ENCODE measurements at places on chromosomes 16 and 17.

GRCh38 chr17:49677134-49677932 is 564 bp downstream of the SPOP start:
- DNase-seq, result peak; percentile 97

- DNase-seq, result no peak
These were observed 15.3 kb downstream of the ZC3H7A start for GRCh38 chr16:11781773-11782172.

DNA sequence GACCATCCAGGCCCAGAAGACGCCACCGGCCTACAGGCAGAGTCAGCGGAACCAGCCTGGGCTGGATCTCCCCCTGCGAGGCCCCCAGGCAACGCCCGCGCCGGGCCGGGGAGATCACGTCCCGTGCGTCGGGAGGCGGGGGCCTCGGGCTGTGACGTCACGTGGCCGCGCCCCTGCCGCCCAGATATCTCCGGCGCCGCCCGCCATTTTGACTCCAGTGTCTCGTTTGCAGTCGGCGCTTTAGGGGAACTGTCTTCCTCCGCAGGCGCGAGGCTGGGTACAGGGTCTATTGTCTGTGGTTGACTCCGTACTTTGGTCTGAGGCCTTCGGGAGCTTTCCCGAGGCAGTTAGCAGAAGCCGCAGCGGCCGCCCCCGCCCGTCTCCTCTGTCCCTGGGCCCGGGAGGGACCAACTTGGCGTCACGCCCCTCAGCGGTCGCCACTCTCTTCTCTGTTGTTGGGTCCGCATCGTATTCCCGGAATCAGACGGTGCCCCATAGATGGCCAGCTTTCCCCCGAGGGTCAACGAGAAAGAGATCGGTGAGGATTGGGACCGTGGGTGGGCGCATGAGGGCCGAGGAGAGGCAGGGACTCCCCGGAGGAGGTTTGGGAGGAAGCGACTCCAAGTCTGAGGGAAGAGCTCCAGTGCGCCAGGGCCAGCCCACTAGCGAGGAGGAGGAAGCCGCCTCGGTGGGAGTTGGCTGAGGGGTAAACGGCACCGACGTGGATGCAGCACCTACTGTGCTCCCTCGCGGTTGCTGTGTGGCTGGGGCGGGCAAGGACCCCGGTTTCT is at the start of gene WSB1:
Gene WSB1, plus strand, starts transcription at position 217 of the 791 bp plus-strand sequence. Its CDS starts 282 bp downstream, at position 499.
- peak; percentile 92 for DNase-seq

GRCh38 chr17:43563600-43564594 is 17.8 kb upstream of the ETV4 start:
- DNase-seq, result no peak

DNA sequence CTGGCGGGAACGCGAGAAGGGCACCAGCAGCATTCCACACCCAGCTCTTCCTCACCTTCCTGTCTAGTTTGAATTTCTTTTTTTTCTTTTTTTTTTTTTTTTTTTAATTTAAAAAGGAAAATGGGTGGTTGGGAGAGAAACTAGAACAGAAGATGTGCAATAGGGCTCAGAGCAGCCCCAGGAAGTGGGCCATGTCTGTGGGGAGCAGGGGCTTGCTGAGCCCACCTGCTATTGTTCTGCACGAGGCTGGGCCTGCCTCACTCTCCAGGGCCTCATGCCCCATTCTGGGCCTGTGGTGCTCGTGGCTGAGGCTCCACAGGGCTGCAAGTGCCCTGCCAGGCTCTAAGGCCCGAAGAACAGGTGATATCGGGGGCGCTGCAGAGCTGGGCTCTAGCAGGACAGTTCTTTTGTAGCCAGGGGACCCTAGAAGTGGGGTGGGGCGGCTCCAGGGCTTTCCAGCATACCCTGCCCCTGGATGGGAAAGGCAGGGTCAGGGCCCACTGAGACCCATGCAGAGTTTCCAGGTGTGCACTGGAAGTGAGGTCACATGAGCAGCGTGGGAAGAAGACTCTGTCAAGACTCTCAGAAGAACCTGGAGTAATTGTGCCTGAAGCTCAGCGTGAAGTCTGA is 12.4 kb downstream of the MRPL27 start:
- no peak for DNase-seq

DNA sequence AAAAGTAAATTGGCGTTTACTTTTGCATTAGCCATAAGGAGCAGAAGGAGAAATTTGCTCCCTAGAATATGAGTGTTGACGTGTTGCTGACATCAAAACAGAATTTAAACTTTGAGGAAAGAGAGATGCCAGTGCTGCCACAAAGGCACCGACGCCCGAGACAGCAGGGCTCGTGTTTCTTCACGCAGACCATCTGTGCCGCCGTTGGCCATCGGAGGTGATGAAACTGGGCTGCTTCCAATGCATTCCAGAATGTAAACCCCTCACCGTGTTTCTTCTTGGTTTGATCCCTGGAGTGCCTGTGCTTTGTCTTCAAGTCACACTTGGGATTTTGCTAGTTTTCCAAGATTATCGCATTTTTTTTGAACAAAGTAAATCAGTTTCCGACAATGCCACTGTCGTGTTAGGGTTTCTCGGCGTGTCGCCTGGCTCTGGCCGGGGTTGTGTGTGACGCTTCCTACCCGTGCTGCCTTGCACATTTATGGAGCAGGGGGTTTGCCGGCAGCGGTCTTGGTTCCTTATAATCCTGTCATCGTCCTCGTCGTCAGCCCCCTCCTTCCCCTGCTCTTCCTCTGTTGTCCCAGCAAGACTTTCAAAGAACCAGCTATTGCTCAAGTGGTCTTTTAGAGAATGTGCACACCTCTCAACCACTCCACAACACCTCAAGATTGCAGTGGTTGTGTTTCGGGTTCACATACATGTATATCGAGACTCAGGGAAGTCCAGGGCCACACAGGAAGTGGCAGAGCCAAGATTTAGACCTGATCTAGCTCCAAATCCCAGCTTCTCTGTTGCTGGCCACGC is 103.9 kb downstream of the METRNL start:
- no peak for DNase-seq

DNA sequence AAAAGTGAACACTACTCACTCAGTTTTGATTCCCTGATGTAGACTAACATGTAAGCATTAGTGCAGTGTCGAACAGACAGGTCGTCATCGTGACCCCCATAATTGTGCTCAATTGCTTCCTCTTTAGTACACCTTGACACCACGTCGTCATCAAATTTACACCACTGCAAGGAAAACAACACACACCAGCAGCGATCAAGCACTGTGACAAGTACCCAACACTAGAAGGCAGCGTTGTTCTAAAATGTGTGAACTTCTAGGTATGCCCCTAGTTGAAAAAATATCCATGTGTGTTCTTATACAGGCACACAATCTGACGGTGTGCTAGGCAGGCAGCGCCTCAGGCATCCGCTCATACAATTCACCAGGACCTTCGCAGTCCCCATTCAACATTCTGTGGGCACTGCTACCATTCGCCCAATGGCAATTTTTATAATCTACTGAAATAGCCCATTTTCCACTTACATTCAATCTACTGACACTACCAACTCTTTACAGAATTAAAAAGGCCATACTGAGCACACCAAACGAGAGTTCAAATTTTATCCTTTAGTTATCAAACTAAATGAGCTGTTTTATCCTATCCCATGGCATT is 23.1 kb downstream of the LITAFD start:
- no peak for DNase-seq

DNA sequence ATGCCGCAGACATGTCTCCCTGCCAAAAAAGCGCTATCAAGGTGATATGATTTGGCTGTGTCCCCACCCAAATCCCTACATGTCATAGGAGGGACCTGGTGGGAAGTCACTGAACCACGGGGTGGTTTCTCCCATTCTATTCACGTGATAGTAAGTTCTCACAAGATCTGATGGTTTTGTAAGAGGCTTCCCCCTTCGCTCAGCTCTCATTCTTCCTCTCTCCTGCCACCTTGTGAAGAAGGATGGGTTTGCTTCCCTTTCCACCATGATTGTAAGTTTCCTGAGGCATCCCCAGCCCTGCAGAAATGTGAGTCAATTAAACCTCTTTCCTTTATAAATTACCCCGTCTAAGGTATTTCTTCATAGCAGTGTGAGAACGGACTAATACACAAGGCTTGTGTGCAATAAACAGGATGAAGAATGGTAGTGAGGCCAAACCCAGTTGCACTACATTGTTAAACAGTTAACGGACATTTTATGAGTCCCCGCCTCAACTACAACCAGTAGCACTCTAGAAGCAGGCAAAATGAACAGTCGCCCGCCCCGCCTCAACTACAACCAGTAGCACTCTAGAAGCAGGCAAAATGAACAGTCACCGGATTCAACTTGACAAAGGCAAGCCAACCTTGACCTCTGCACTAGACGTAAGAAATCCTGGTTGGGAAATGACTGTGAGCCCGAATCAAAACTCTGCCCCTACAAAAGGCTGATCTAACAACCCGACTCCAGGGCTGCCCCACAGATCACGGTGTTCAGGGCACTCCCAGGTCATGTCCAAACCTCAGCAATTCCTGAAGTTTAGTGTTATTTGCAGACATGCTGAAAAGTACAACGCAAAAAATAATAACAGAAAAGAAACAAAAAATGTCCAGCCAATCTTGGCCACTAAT is 26.3 kb downstream of the VPS53 start:
- peak; percentile 63 for DNase-seq

DNA sequence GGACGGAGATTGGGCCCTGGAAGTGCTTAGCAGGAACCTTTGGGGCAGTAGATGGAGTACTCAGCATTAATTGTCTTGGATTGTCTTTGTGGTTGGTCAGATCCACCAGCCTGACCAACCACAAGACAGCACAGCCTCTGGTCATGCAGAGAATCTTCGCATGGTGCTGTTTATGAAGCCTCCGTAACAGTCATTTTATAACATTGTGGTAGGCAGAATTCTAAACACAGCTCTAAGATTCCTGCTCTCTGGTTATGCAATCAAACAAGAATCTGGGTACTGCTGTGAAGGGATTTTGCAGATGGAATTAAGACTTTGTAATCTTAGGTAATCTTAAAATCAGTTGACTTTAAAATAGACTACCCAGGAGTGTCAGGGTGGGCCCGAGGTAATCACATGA is 312.2 kb upstream of the GOT2 start:
- no peak for DNase-seq

GRCh38 chr17:9529033-9529700 is 46.5 kb downstream of the STX8 start:
- DNase-seq, result no peak

GRCh38 chr16:31130899-31131298 is 4.6 kb downstream of the PRSS8 start:
- peak; percentile 95 for DNase-seq

GRCh38 chr16:86529160-86529559 is 18.8 kb downstream of the FOXF1 start:
- DNase-seq, result no peak

DNA sequence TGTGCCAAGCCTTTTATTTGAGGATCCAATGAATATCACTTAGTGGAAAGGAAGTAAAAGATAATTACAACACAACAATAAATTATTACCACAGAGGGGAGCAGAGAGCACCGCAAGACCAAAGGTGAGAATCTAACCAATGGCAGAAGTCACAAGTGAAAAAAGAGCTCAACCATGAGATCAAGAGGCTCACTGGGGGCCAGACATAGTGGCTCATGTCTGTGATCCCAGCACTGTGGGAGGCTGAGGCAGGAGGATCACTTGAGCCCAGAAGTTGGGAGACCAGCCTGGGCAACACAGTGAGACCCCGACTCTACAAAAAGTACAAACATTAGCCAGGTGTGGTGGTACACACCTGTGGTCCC is 17.7 kb downstream of the ANKRD11 start:
- DNase-seq, result no peak

- peak; percentile 74 for DNase-seq
These were observed 651 bp upstream of the EIF1 start for GRCh38 chr17:41687828-41688640.

DNA sequence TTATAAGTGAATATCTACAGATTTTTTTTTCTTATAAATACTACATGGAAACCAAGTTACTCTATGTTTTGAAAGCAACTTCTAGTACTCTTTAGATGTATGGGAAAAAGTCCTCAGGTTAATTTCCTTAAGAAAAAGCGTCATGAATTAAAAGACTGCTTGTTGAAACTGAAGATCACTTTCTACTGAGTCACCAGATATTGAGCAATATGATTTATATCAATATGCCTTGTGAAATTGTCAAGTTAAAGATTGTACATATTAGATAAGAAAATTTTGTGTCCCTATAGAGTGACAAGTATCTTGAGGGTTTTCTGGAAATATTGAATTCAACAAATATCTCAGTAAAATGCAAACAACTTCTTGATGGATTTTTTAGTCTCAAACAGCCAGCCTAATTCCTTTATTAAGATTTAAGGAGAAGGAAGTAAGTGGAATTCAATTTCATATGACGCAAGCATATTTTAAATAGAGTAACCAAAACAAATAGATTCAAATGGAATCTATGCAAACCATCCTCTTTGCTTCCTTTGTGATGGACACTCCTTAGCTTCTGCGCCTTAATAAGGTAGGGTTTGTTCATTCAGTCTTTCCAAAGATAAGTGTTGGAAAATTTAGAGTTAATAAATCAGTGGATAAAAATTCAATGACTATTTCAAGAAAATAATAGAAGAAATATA is 16.6 kb downstream of the KRT12 start:
- no peak for DNase-seq

GRCh38 chr17:37273409-37274051 is 102.3 kb upstream of the C17orf78 start:
- no peak for DNase-seq

GRCh38 chr17:82051776-82052637 is at the start of the genes GPS1 and RFNG:
GPS1 (plus strand) TSS chr17:82051898; CDS start chr17:82051932, 34 bp downstream.
RFNG (minus strand) TSS chr17:82051811; CDS start chr17:82051766, 45 bp downstream.
- peak; percentile 73 for DNase-seq

DNA sequence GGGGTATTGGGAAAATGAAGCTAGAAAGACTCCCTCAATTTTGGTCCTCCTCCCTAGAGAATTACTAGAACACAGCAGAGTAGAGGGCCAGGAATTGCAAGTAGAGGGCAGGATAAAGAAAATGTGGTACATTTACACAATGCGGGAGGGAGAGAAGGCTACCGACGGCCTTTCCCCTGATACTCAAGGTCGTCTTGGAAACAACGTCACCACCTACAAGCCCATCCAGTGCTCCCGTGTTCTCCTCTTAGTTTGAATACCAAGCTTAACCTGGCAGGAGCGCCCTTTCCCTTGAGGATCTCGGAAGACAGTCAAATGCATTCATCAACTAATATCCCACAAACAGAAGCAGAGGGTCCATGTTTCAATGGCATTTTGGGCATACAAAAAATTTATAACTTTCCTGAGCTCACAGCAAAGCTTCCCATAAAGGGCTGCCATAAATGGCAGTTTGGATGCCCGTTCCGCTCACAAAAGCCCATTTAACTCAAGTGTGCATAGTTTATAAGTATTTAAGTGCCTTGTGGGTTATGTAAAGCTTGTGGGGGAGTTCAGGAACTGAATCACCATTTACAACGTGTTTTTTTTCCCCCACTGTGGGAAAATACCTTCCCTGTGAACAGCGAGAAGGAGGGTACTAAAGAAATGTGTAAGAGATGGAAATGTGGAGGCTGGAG is 414.6 kb downstream of the SLC39A11 start:
- DNase-seq, result no peak

GRCh38 chr16:87581857-87582215 is 20.5 kb upstream of the JPH3 start:
- DNase-seq, result peak; percentile 32

- DNase-seq, result peak; percentile 67
These were observed 536 bp downstream of the SLC38A10 start for GRCh38 chr17:81294512-81295030.

DNA sequence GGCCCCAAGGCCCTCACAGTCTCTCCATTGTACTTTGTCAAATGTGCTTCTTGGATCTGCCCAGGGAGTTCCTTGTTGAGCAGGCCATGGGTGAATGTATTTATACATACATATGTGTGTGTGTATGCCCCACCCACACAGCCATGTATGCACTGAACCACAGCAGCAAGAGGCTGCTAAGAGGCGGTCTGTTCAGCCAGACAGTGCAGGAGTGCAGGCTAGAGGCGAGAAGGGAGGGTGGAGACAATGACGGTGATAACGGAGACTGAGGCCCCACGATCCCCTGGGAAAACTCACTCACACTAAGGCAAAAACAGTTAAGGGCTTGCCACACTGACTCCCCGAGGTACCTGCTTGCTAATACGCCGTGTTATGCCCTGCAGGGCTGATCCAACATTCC is 151.0 kb upstream of the CDC42EP4 start:
- no peak for DNase-seq

Measured in left colon (tissue), 2 donors.